GM23338 (cell line): ENCODE measurements at places on chromosomes 13 and 19.

DNA sequence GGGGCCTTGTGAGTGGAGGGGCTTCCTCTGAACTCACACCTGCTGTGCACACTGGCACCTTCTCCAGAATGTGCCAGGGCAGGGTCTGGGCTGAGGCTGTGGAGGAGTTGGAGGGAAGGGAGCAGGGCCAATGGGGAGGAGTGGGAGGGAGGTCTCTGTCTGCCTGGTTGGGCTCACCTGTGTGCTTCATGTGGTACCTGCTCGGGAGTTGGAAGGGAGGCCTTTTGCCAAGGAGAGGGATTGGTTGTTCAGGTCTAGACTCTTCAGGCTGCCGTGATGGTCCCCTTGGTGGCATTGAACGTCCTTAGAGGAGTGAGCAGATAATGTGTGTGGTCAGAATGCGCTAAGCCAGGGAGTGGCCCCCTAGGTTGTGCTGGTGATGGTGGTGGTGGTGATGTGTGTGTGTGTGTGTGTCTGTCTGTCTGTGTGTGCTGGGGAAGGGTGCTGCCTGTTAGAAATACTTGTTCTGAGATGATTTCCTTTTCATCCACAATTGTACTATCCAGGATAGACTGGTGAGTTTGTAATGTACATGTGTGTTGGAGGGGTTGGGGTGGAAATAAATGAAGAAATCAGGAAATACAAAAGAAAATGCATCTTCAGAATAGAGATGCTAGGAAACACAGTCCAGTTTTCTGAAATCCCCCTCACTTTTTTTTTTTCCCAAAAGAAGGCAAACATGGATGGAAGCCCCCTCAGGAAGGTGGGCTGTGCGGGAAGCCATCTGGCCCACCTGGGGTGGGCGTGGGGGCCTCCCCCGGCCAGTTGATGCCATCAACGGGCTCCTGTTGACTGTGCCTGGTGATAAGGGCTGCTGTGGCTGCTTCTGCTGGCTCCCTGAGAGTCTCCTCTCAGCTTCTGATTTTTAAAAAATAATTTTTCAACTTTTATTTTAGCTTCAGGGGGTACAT is 140.5 kb upstream of the ZNF536 start:
- peaks cover 20% of the 10 kb centered on the region for H3K4me1 ChIP-seq
- no peak overlapping the region for H3K4me3 ChIP-seq
- DNase-seq, result no peak
- no peak overlapping the region for H3K27ac ChIP-seq

GRCh38 chr13:27595055-27595811 is 25.1 kb downstream of the LNX2 start:
- no peaks in the 10 kb centered on the region for H3K36me3 ChIP-seq
- peaks cover 24% of the 10 kb centered on the region for H3K4me1 ChIP-seq
- no peaks in the 10 kb centered on the region for H3K27me3 ChIP-seq
- DNase-seq, result no peak
- H3K27ac ChIP-seq, result no peak overlapping the region

- peaks cover 3% of the 10 kb centered on the region; the same call in 1 of the 2 replicates for H3K27me3 ChIP-seq
- no peak overlapping the region for H3K27ac ChIP-seq
- H3K36me3 ChIP-seq, result no peaks in the 10 kb centered on the region
Observed at GRCh38 chr19:58218899-58219298, 9.8 kb upstream of the ZNF544 start.

DNA sequence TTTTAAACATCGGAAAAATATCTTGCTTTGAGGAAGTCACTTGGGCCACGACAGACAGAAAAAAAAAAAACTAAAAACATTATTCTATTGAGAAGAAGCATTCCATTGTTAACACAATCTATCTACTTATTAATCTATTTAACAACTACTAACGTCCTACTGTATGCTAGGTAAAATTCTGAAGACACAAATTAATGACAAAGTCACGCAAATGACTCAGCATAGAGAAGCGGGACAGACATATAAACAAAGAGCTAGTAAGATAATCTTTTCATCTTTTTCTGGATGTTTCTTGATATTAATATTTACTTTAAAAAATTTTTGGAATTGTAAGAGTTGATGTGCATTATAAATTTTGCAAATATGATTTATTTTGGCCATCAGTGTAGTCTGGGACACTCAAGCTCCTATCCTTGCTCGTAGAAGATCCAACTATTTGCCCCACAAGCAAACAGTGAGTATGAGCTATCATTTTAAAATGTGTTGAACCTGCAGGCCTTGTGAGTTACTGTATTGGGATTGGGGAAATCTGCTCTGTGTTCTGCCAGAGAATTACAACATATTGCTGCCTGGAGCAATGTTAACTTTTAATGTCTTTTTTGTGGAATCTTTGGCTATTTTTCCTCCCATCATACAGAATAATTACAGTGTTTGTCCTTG is 109.1 kb downstream of the PCDH9 start:
- no peak for DNase-seq
- H3K36me3 ChIP-seq, result no peaks in the 10 kb centered on the region
- H3K27me3 ChIP-seq, result no peaks in the 10 kb centered on the region
- no peak overlapping the region for H3K4me3 ChIP-seq
- no peak overlapping the region for H3K27ac ChIP-seq
